ENCODE measurements at places on chromosomes 13 and 19.

GRCh38 chr13:97914540-97914939 lies 38.9 kb upstream of the IPO5 start:
- DNase-seq: no peak

DNA sequence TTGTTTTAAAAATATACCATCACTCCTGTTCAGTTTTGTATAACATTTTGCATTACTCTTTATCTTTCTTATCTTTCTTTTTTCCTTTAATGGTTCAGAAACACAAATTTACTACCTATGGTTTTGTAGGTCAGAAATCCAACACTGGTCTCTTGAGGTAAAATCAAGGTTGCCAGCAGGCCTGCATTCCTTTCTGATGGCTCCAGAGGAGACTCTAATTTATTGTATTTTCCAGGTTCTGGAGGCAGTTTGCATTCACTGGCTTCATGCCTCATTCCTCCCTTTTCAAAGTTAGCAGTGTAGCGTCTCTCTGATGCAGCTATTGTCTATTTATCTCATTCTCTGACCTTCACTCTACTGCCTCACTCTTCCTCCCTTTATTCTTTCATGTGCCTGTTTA lies 767.4 kb downstream of the SLITRK6 start:
- no peak for DNase-seq

DNA sequence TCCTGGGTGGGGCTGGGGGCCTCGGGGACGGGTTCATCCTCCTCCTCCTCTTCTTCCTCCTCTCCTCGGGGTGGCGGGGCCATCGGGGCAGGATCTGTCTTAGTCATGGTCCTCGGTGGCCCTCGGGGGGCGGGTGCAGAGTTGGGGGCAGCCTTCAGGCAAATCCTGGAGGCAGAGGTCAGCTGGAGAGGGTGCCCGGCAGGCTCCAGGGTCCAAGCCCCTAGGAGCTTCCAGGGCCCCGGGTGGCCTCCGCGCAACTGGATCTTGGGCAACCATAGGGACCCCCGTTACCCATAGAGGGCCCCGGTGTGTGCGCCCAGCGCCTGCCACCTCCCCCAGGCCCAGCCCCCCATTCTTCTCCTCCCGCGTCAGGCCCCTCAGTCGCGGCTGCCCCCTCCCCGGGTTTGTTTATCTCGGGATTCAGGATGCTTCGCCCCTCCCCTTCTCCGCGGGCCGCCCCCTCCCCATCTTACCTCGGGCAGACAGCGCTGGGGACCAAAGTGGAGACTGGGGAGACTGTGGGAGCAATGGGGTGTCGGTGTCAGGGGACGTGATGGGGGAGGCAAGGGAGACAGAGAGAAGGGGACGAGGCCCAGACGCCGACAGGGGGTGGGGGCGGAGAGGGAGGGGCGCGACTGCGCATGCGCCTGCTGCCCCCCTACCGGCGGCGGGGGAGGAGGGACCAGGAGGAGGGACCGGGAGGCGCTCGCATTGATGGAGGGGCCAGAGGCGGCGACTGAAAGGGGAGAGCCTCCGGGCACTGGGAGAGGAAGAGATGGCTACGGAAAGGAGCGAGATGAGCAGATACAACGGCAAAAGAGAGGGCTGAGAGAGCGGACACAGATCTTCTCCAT lies at the start of gene CLIP3:
CLIP3 (minus strand) TSS at position 623 of the 854 bp plus-strand sequence; CDS start at position 107, 516 bp downstream.
- DNase-seq: peak; percentile 83

DNA sequence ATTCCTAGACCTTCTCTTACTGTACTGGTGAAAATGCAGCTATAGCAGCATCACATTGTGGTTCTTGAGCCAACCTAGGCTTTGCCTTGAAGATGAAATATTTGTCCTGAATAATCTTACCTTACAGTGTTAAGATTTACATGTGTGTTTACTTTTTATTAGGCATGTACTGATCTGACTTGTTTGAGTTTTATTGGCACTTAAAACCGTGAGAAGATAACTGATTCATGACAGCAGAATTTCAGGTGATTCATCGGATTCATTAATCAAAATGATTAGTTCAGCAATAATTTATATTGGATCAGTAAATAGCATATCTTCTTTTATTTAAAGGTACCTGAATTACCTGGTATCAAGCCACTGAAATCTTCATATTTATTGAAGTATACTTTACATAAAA lies 296.3 kb downstream of the KLF5 start:
- DNase-seq: no peak

DNA sequence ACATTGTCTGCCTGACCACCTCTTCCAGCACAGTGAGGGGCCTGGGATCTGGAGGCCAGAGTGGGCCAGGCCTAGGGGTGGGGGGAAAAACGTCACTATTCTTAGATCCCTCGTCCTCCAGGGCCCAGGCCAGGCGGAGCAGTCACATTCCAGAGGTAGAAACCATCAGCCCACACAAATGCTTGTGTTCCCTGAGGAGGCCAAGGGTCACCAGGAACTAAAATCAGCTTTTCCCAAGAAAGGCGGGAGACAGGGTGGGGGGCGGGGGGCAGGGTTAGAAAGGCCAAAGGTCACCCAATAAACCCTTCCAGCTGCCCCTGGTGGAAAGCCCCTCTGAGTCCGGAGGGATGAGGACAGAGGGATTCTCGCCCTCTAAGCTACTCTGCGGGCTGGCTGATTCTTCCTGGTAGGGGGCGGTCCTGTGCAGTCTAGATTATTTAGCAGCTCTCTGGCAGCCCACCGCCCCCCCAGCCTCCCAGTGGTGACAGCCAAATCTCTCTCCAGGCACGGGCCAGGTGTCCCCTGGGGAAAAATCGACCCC lies 23.5 kb upstream of the CCL25 start:
- peak; percentile 59 for DNase-seq

GRCh38 chr13:44755872-44756271 lies 179.7 kb upstream of the TSC22D1 start:
- no peak for DNase-seq

DNA sequence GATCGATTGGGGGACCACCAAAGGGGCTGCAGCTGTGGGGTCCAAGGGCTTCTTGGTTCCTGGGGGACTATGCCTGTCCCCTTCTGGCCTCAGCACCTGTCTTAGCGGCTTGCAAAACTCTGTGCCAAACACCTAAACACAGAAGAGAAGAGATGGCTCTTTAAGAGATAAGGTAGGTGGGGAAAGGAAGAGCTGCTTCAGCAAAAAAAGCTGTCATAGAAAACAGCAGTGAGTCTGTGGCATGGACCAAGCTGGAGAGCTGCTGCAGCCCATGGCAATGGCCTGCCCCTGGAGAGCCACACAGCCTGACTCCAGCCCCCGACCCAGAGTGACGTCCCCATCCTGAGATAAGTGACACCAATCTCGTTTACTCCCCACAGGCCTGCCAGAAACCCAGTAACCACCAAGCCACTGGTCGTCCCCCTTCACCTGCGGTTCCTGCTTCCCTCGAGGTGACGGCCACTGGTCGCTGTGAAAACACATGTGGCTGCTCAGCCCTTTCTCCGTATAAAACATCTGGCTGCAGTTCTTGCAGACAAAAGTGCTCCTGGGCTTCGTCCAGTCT lies 25.0 kb upstream of the NAPA start:
- no peak for DNase-seq

DNA sequence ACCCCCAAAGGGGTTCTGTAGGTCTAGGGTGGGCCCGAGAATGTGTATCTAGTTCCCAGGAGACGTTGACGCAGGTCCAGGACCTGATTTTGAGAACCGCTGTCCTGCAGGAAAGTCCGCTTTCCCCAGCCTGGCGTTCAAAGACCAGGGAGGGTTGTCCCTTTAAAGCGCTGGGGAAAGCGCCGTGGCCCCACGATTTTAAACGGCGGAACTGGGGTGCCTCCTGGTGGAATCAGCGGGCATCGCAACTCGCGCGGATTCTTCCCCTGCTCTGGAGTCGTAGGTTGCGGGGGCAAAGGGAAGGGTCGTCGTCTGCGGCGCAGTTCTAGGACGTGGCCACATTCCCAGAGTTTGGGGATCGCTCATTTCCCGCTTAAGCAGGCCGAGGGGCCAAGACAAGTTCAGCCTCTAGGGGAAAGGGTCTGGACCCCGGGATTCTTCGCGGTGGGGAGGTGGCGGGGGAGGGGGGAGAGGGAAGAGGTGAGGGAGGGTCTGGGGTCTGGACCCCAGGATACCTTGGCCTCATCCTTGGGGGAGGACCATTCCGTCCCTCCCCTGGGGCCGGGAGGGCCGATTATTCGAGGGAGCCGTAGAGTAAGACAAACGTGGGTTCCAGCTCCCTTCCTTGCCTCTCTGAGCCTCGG lies 7.7 kb downstream of the PNMA8B start:
- peak; percentile 84 for DNase-seq

GRCh38 chr19:3163230-3163886 lies 15.2 kb upstream of the S1PR4 start:
- DNase-seq: peak; percentile 84

DNA sequence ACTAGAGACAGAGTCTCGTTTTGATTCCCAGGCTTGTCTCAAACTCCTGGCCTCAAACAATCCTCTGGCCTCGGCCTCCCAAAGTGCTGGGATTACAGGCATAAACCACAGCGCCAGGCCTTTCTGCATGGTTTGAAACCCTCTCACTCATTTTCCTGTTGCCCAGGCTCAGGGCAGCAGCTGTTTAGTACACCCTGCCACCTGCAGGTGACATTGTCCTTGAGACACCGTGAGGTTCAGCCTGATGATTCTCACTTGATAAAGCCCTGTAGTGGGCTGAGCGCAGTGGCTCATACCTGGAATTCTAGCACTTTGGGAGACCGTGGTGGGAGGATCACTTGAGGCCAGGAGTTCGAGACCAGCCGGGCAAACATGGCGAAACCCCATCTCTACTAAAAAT lies 12.5 kb downstream of the IL12RB1 start:
- no peak for DNase-seq

DNA sequence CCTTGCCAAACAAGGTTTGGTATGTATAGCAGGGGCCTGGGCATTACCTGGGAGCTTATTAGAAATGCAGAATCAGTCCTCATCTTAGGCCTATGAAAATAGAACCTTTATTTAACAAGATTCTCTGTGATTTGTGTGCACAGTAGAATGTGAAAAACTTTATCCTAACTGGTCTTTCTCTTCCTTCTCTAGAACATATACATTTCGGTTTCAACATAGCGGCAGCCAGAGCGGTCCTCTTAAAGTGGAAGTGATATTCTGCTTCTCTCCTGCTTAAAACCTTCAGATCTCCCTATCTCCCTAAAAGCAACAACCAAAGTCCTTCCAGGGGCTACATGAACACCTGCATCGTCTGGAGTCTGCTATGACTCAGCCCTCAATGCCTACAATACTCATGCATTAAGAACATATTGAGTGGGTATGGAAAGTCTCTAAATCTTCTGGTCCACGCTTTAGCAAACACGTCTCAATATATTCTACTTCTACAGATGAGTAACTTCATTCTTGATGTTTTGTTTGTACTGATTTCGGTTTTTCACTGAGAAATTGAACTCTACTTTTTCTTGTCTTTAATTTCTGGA lies 84.5 kb downstream of the SPRY2 start:
- no peak for DNase-seq

DNA sequence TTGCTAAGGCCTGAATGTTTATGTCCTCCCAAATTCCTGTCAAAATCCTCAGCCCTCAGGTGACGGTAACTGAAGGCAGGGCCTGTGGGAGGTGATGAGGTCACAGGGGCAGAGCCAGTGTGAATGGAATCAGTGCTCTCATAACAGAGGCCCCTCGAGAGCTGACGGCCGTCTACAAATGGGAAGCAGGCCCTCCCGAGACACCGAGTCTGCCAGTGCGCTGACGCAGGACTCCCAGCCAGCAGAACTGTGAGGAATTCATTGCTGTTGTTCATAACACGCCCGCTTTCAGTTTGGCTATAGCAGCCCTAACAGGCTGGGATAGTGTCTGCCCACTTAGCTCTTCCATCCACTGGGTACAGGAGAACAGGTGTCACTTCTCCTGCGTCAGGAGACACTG lies 41.2 kb downstream of the CARS2 start:
- DNase-seq: no peak

DNA sequence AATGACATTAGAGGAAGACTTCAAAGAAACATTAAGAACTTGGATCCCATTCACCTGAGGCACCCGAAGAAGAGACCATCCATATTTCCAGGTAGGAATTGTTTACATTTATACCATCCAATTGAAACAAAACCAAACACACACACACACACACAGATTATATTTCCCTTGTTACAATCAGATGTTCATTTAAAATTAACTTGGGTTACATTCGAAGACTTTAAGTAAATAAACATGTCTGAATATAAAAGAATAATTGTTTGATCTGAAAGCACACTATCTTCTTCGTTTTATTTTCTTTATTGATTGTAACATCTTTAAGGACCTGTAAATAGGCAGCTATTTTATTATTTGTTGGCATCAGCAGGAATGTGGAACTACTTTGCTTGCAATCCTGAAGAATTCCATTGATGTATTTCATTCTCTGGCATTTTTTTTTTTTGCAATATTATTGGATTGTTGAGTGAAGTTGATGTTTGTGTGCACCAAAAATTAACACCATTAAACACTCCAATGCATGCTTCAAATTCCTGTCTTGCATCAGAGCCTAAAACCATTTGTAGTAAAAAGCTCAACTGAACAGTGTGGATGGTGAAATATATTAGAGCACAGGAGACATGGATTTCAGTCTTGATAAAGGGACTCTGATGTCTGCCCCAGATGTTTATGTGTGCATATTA lies 85.3 kb upstream of the FRY start:
- DNase-seq: no peak

DNA sequence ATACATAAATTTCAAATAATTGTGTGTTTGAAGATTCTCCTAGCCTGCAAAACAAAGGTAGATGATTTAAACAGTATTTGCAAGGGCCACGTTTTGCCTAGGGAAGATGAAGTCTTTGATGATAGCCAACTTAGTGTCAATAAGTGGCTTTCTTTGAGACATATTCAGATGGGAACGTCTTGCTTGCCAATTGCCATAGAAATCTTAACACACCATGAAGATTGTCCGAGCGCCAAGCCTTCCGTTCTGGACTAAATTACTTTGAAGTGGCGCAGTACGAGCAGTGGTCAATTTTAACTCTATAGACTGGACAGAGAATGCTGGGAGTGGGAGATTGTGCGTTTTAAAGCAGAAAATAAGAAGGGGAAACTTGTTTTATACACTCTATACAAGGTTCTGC lies 9.9 kb downstream of the ZIC5 start:
- no peak for DNase-seq

DNA sequence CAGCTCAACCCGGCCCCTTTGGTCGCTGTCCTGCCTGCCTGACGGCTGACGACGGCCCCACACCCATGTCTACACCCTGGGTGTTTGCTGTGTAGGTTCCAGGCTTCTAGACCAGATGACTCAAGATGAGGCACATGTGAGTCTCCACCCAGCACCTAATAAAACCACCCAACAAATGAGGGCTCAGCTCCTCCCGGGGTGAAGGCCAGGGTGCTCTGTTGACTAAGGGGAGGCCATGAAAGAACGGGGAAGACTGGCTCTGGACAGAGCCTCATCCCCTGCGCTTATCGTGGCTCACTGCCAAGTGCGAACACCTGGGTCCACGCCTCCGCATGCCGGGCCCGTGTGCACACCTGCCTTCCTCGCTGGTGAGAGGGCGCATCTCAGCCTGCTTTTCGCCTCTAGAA lies 39.6 kb downstream of the COL4A2 start:
- DNase-seq: no peak

GRCh38 chr13:63094717-63095116 lies 1679.1 kb upstream of the PCDH20 start:
- no peak for DNase-seq

Data from H9 (cell line).